Suprapubic skin (tissue), 4 donors: ENCODE measurements at places on chromosomes 5 and 9. TPM values are rescaled to one million over a fixed set of nuclear protein-coding genes. Genes with fewer than 3 reads are reported as not detected.

Gene GCNT4
- 3.6 TPM for total RNA-seq

Gene GRM6
- total RNA-seq: not detected

GRCh38 chr5:181199881-181200638 lies 4.9 kb downstream of the TRIM7 start:
- DNase-seq: no peak
- no peaks in the 10 kb centered on the region for H3K27me3 ChIP-seq
- H3K4me3 ChIP-seq: no peak overlapping the region
- peaks cover 5% of the 10 kb centered on the region for H3K36me3 ChIP-seq
- H3K27ac ChIP-seq: no peak overlapping the region
- peaks cover 23% of the 10 kb centered on the region for H3K4me1 ChIP-seq

GRCh38 chr5:69368458-69369339 lies 621 bp downstream of the AK6 start:
- no peaks in the 10 kb centered on the region for H3K27me3 ChIP-seq
- peak overlapping the region; percentile 97 for H3K27ac ChIP-seq
- H3K4me3 ChIP-seq: peak overlapping the region; percentile 87
- H3K36me3 ChIP-seq: peaks cover 24% of the 10 kb centered on the region

DNA sequence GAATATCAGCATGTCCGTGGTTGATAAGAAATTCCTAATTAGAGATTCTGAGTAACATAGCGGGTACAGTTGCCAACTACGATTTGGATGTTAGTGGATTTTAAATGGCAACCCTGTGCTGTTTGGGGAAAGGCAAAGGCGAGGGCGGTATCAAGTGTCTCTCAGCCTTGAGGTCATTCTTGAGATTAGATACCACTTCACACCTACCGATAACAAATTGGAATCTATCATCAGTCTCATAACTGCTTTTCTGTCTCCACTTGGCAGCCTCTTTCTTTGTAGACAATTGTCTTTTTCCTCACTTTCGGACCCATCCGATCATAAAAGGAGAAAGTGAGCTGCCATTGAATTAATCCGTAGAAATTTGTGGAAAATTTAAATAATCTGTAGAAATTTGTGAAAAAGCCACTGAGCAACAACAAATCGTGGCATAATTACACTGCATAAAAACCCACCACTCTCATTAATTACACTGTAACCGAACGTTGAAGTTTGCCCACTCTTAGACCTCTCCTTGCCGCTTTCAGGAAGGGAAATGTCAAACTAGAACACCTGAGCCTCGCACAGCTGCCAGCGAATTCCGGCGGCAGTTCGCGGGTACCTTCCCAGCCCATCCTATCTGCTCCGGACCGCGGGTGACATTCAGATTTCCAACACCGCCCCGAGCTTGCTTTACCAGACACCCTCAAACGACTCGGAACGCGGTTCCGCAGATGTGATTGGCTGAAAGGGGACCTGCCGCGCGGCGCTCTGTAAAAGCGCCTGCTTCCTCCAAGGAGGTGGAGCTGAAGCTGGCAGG lies 849 bp upstream of the RGMB start:
- peaks cover 68% of the 10 kb centered on the region for H3K4me1 ChIP-seq
- H3K27me3 ChIP-seq: no peaks in the 10 kb centered on the region
- H3K36me3 ChIP-seq: no peaks in the 10 kb centered on the region
- H3K27ac ChIP-seq: peak overlapping the region; percentile 98
- DNase-seq: peak; percentile 82

GRCh38 chr5:170747851-170748250 lies 35.7 kb upstream of the GABRP start:
- no peak for DNase-seq
- H3K27me3 ChIP-seq: peaks cover 13% of the 10 kb centered on the region
- H3K4me3 ChIP-seq: no peak overlapping the region
- H3K36me3 ChIP-seq: no peaks in the 10 kb centered on the region

GRCh38 chr9:12846035-12846434 lies 71.2 kb downstream of the LURAP1L start:
- no peaks in the 10 kb centered on the region for H3K27me3 ChIP-seq
- no peak overlapping the region for H3K27ac ChIP-seq
- H3K4me3 ChIP-seq: no peak overlapping the region
- no peak for DNase-seq

DNA sequence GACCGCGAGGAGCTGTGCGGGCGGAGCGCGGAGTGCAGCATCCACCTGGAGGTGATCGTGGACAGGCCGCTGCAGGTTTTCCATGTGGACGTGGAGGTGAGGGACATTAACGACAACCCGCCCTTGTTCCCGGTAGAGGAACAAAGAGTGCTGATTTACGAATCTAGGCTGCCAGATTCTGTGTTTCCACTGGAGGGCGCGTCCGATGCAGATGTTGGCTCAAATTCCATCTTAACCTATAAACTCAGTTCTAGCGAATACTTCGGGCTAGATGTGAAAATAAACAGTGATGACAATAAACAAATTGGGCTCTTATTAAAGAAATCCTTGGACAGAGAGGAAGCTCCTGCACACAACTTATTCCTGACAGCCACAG lies 590 bp downstream of the PCDHA6 start:
- H3K4me3 ChIP-seq: peak overlapping the region; percentile 6
- no peaks in the 10 kb centered on the region for H3K4me1 ChIP-seq
- H3K27ac ChIP-seq: no peak overlapping the region
- no peak for DNase-seq
- peaks cover 10% of the 10 kb centered on the region for H3K27me3 ChIP-seq

DNA sequence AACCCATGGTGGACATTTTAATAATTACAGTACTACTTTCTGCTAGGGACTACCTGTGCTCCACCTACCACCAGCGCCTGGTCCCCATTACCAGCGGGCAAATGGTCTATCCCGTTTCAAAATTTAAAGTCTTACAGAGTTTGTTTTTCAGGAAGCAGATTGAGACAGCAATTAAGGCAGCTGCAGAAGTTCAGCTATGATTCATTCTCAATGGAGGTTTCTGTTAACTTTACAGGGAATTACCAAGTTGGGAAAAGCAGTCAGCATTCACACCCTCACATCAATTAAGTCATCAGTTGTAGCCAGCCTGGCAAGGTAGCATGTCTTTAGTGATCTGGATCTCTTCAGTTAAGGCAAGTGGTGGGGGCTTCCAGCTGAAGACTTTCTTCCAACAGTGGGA lies 410.6 kb upstream of the DAB2 start:
- no peaks in the 10 kb centered on the region for H3K27me3 ChIP-seq
- DNase-seq: no peak
- H3K27ac ChIP-seq: no peak overlapping the region
- no peaks in the 10 kb centered on the region for H3K4me1 ChIP-seq
- H3K4me3 ChIP-seq: no peak overlapping the region

- H3K27ac ChIP-seq: no peak overlapping the region
- no peaks in the 10 kb centered on the region for H3K36me3 ChIP-seq
- DNase-seq: no peak
- H3K4me3 ChIP-seq: no peak overlapping the region
- H3K27me3 ChIP-seq: no peaks in the 10 kb centered on the region
These were observed 270.3 kb upstream of the MAP3K1 start for GRCh38 chr5:56545016-56545415.
